ENCODE measurements at places on chromosomes 2 and 18.
A peak's percentile ranks its signal among the peaks of the same experiment; 100 is the strongest.

GRCh38 chr18:45015788-45016128 lies 335.1 kb downstream of the SETBP1 start:
- no peak for DNase-seq

GRCh38 chr18:44325903-44326635 lies 354.6 kb upstream of the SETBP1 start:
- no peak for DNase-seq

GRCh38 chr2:136487421-136487820 lies 277.9 kb upstream of the THSD7B start:
- DNase-seq = no peak

DNA sequence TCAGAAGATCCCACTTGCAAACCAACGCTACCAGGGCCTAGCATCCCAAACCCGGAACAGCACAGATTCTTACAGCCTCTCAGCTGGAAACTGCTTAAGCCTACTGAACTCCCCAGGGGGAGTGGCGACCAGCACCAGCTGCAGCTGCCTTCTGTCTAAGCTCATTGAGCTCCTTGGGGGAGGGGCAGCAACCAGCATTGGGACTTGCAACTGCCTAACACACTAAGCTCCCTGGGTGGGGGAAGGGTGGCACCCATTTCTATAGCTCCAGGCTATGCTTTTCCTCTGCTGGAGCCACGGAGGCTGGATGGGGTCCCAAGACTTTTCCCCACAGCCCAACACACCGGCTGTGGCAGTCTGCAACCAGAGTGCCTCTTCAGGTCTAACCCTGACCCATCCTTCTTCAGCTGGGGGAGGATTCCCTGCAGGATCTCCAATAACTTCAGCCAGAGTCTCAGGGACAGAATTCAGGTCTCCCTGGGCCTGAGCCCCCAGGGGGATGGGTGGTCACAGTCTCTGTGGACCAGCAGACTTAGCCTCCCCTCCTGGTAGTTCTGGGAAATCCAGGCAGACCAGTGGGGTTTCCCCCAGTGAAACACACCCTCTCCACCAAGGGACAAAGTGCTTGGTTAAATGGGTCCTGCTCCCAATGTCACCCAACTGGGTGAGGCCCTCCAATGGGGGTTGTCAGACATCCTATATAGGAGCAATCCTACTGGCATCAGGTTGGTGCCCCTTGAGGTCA lies 45.9 kb upstream of the ITGA4 start:
- no peak for DNase-seq

DNA sequence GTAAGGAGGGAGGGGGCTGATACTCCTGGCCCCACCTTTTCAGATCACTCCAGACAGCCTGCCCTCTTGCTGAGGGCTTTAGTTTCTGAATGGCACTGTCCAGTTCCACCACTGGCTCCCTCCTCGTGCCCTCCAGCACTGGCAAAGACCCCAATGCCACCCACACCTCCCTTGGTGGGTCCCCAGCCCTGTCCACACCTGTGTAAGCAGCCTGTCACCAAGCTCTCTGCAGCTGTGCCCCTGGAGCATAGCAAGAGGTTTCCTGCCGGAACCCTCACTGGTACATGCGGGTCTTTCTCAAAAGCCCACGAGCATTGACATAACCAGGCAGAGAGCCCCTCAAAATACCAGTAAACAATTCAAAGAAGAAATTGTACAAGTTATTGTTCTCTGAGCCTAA lies 17.6 kb upstream of the KIF1A start:
- DNase-seq = no peak

DNA sequence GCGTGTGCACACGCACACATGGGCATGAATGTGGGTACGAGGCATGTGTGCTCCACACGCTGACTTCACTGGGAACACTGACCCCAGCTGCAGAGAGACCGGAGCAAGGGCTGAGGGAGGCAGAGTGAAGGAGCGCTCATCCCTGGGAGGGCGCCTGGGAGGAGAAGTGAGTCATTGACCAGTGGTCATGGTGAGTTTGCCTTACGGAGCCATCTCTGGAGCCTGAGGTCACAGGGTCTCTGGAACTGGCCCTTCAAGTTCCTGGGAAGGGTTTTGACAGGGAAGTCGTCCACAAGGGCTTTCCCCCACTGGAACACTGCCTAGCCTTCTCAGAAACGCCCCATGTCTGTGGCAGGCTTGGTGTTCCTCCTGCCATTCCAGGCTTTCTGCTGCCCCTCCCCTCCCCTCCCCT lies 14.3 kb upstream of the TMEM185B start:
- no peak for DNase-seq

- DNase-seq = no peak
These were observed 24.6 kb downstream of the DYTN start for GRCh38 chr2:206693399-206694137.

GRCh38 chr18:36899289-36899688 lies 70.4 kb downstream of the KIAA1328 start:
- DNase-seq = no peak

GRCh38 chr2:169712791-169713227 lies 18.5 kb downstream of the PHOSPHO2 start:
- no peak for DNase-seq

- no peak for DNase-seq
These were observed 18.0 kb upstream of the KLHL23 start for GRCh38 chr2:169715379-169716237.

- DNase-seq = no peak
These were observed 1.6 kb upstream of the ARHGEF4 start for GRCh38 chr2:130834931-130835765.

DNA sequence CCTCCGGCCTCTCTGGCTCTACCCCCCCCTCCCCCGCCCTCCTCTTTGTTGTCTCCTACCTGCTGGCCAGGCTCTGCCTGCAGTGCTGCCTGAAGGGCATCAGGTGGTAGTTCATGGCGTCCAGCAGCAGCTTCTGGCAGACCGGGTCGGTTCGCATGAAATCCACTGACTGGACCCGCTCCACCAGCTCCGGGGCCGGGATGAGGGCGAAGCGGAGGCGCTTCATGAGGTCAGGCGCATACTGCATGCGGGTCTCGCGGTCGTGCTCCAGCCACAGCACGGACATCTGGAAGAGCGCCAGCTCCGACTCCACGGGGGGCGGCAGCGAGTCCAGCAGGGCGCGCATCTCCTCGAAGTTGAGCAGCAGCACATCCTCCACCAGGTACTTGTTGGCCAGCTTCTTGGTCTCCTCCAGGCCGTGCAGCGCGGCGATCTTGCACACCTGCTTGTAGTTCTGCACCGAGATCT lies 3.2 kb downstream of the KLHL14 start:
- no peak for DNase-seq

GRCh38 chr2:238750212-238750904 lies 97.5 kb upstream of the TWIST2 start:
- no peak for DNase-seq

DNA sequence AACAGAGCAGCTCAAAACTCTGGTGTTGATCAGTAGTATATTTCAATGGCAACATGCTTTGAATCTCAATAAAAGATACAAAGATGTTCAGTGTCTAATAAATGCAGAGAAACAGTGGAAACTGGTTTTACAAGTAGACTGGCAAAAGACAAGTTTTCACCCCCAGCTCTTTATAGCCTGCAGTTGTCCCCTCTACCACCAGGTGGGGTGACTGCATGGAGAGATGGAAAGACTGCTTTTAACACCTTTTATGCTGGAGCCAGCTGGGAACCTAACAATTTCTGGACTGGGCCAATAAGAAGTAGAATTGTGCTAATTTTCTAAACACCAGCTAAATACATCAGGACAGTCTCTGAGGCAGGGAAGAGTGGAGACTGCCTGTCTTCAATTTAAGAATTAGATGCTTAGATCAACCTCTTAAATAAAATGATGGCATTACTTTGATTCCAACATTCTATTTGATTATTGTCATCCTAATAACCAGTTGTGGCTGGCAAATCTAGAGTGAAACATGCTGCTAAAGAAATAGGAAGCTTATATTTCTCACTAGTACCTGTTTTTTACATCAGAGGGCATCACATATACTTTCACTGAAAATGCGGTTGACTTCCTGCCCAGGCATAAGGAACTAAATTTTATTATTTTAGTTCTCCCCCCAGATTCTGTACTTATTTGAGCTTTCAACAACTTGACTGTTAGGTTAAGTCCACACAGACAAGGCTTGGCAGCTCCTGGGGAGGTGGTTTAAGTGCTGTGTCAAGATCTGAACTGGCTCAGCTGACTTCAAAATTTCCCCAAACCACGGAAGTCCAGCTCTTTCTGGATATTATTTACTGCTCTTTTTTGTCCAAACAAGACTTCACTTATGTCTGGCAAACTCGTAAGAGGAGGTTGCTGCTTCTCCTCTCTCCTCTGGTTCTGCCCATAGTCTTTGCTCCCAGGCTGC lies 140.5 kb downstream of the TPGS2 start:
- DNase-seq = peak; percentile 8

DNA sequence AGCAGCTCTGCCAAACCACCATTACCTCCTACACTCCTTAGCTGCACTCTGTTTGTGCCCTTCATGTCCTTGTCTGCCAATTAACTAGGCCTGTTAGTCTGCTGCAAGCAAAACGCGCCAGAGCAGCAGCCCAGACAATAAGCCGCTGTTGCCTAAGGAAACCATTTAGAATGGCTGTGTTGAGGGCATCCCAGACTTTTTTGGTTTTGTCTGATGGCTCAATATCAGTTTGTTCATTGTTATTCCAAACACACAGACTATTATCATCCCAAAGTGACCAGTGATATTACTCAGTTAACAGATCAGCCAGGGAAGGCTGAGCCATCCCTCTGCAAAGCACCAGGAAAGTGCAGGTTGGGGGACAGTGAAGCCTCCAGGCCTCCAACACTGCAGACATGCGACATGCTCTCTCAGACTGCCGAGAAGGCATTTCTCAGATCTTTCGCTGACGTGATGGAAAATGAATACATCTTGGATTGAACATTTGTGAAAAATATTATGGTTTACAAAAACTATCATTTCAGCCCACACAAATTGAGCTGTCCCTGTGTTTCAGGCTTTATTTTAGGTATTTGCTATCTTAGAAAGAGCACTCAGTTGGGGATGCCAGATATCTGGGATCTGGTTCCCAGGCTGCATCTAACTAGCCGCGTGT lies 182.0 kb upstream of the HNRNPA3 start:
- no peak for DNase-seq

DNA sequence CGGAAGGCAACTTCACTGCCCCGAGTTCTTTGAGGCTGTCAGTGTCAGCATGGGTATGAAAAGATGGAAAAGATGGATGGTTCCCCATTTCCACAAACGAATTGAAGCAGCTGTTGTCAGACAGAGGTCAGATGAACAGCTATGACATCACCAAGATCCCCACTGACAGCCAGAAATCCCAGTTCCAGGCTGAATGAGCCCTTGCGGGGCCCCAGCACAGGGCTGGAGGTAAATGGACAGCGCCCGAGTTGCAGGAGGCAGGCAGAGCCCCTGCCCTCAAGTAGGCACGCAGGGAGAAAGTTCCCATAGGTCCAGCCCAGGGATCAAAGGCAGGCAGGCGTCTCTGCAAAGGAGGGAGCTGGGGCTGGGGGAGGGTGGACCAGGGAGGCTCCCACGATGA lies 169.5 kb upstream of the AGAP1 start:
- DNase-seq = no peak

DNA sequence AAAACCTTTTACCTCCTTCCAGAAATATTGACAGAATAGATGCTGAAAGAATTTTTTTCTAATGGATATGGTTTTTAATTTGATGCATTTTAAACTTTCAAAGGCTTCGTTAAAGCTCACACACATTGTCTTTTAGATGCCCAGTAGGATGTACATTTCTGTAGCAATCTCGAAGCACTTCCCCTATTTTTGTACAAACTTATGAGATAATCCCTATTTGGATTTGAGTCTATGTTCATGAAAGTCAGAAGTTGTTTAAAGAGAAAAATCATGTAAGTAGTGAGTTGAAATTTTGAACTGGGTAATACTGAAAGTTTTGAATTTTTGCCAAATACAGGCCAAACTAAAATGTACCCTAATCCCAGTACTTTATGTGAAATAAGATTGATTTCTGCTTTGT lies 38.1 kb upstream of the MMADHC start:
- no peak for DNase-seq

DNA sequence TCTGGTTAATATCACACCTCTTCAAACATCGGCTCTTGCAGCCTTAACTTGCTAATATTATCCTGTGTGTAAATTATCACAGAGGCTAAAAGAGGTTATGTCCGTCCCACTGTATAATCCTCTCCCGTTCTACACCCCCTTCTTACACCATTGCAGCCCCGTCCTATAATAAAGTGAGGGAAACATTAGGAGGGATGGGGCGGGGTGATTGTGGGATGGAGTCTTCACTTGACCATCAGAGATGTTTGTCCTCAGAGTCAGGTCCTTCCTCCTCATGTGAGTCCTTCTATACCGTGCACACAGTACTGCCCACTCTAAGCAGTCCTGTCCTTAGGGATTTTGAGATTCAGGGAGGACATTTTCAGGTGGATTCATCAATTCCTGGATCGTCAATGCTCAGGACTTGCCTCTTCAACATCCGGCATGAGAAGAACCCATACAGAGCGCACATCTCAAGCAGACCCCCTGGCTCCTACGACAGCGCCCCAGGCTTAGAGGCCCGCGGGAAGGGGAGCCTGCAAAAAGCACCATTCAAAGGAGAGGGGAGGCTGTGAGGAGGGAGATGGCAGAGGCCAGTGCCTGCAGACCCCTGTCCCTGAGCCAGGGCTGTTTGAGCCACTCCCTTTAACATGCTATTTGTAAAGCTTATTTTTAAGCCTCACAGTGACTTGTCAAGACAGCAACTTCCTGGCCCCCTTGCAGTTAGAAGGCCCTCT lies 42.8 kb upstream of the ASB18 start:
- no peak for DNase-seq

DNA sequence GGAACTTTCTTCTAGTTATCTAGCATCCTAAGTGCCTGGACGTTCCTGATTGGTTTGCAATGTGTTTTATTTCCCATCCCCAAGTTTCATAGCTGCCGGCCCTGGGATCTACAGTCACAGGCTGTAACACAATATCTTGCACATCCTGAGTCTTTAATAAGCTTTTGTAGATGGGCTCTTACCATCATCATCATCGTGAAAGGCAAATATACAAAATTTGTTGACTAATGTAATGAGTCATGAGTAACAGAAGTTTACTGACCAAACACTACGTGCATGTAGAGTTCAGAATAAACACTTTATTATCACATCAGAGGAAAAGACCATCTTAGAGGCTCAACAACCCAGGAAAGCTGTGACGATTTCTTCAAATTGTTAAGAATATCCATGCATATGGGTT lies 8.1 kb upstream of the TYMS start:
- no peak for DNase-seq

DNA sequence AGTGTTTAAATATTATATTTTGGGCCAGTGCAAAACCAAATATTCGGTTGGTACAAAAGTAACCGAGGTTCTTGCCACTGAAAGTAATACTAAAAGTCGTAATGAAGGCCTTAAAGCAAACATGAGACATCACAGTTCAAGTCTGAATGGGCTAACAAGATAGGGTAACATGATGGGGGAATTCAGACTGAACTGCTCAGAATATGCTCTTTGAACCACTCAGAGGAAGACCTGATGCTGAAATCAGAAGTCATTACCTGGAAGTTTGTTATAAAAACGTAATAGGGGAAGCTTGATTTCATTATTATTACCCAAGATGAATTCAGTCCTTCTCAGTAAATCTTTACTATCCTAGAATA lies 26.6 kb downstream of the CDKL4 start:
- DNase-seq = no peak

GRCh38 chr2:84389794-84390193 lies 69.3 kb downstream of the SUCLG1 start:
- no peak for DNase-seq

GRCh38 chr2:7592618-7593140 lies 675.5 kb downstream of the RNF144A start:
- no peak for DNase-seq
